T follicular helper cell (primary cell): ENCODE measurements at places on chromosomes 3 and 15.

GRCh38 chr15:64072812-64073211, 20.8 kb downstream of the CIAO2A start:
- DNase-seq = no peak

- DNase-seq = no peak
Measured at GRCh38 chr3:28986922-28987321, 293.9 kb upstream of the RBMS3 start.

DNA sequence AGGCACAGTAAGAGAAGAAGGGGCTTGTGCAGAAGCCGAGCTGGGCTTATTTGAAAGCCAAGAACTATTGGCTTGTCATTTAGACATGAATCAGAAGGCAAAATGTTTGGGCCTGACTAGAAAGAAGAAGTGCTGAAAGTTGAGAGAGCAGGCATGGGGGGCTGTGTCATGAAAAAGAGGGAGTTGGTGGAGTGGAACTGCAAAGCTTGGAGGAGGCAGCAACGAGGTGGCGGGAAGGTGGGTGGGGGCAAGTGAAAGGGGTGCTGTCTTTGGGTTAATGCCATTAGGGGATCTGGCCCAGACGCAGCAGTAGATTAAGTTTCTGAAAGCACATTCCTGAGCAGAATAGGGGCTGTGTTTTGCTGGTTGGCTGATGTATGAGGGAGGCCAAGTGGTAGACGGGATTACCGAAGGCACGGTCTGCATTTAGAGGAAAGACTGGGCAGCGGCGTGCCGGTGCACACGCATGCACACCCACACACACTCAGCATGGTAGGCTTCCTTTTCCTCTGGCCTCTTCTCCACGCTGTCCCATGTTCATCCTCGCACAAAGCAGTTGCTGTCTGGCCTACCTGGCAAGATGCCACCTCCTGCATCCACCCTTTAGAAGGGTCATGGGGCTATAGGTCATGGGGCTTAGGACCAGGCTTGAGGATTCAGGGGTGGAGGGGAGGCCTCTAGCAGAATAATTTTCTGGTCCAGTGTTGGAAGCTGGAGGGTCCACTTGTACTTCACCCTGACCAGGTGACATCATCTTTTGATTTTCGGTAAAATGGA, 43.0 kb downstream of the BOC start:
- no peak for DNase-seq

GRCh38 chr15:69712991-69713390, 260.4 kb downstream of the RPLP1 start:
- DNase-seq = no peak

GRCh38 chr3:66501483-66502244, 842 bp upstream of the LRIG1 start:
- no peak for DNase-seq
